Urinary bladder (tissue), 4 donors: ENCODE measurements at places on chromosomes 5 and 9. TPM values are rescaled to one million over a fixed set of nuclear protein-coding genes. Genes with fewer than 3 reads are reported as not detected.

The CDKN2A gene
- polyA plus RNA-seq: 1.3 TPM

The FABP6 gene
- polyA plus RNA-seq: 0.68 TPM

The RELL2 gene
- 3.0 TPM for polyA plus RNA-seq

The LCN2 gene
- 23.0 TPM for polyA plus RNA-seq

The RNF180 gene
- 5.6 TPM for polyA plus RNA-seq

The CEL gene
- 1.4 TPM for polyA plus RNA-seq

The LRRC19 gene
- not detected for polyA plus RNA-seq

The IGFBPL1 gene
- polyA plus RNA-seq: 1.6 TPM
